ENCODE measurements at places on chromosomes 12 and 14. TPM values are rescaled to one million over a fixed set of nuclear protein-coding genes. Genes with fewer than 3 reads are reported as not detected.

LMNTD1 gene
- not detected for total RNA-seq

TRIAP1 gene
- total RNA-seq = 72.4 TPM

C14orf180 gene
- not detected for total RNA-seq

SLC10A1 gene
- total RNA-seq = not detected

CLMN gene
- 5.5 TPM for total RNA-seq

DHRS2 gene
- 5.0 TPM for total RNA-seq

PPFIA2 gene
- total RNA-seq = not detected

MYF5 gene
- total RNA-seq = not detected

KERA gene
- not detected for total RNA-seq

ACSM4 gene
- total RNA-seq = not detected

EXOC3L4 gene
- 1.0 TPM for total RNA-seq

MYRFL gene
- not detected for total RNA-seq

BEGAIN gene
- total RNA-seq = 7.2 TPM

CLEC9A gene
- not detected for total RNA-seq

TEX22 gene
- 0.23 TPM for total RNA-seq

SLC15A4 gene
- total RNA-seq = 19.3 TPM

KCNJ8 gene
- total RNA-seq = 0.18 TPM

CLEC4D gene
- total RNA-seq = not detected

PLEKHG7 gene
- not detected for total RNA-seq

KRT75 gene
- total RNA-seq = 0.13 TPM

KCNK13 gene
- 0.24 TPM for total RNA-seq

RD3L gene
- not detected for total RNA-seq

STYK1 gene
- total RNA-seq = 0.28 TPM

PLEKHD1 gene
- total RNA-seq = not detected

OTUB2 gene
- total RNA-seq = 4.0 TPM

KRT74 gene
- not detected for total RNA-seq

BIN2 gene
- 0.18 TPM for total RNA-seq

MSI1 gene
- total RNA-seq = 0.50 TPM

PPP1R36 gene
- total RNA-seq = not detected

KLRD1 gene
- total RNA-seq = not detected
